ENCODE measurements at places on chromosomes 16 and 17. TPM values are rescaled to one million over a fixed set of nuclear protein-coding genes. Genes with fewer than 3 reads are reported as not detected.

Gene KCNJ12
- total RNA-seq: 1.7 TPM

Gene KIF18B
- 0.25 TPM for total RNA-seq

Gene CCL8
- total RNA-seq: not detected

Gene GPR179
- 0.03 TPM for total RNA-seq

Gene SYNGR3
- 0.30 TPM for total RNA-seq

Gene USP31
- 10.1 TPM for total RNA-seq

Gene ESRP2
- total RNA-seq: 78.9 TPM

Gene CEP295NL
- total RNA-seq: 0.33 TPM

DNA sequence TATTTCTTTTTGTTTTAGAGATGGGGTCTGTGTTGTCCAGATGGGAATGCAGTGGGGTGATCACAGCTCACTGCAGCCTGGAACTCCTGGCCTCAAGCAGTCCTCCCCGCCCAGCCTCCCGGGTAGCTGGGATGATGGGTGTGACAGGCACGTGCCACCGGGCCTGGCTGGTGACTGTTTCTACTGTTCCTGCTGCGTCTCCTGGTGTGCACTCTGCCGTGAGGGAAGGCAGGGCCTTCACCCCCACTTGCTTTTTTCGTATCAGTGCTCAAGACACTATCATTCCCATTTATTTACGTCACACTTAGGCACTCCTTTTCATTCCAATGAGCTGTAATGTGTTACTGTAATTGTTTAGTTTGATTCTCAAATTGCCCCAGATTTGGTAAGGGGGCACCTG is 25.3 kb upstream of the PVALEF start:
- DNase-seq: no peak

GRCh38 chr17:46072998-46073397 is 73.9 kb downstream of the STH start:
- DNase-seq: no peak

DNA sequence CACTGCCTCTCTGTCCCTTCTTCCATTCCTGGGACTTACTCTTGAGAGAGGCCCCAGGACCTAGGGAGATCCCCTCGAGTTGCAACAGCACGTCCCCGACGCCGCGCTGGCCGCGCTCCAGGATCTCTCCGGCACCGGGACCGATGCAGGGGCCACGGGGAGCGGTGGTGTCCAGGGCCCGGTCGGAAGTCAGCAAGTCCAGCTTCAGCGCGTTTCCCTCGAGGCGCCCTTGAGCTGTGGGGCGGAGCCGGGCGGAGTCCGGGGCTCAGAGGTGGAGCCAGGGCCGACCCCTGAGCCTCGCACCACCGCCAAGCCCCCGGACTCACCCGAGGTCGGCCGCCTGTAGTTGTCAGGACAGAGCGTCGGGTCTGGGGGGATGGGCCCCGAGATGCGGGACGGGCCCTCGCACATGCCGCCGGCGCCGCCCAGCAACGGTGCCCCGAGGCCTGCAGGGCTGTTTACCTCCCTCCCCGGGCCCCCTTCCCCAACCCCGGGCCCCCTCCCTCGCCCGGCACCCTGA is 458 bp downstream of the ENKD1 start:
- peak; percentile 70 for DNase-seq

- DNase-seq: no peak
Observed at GRCh38 chr16:14106457-14106856, 35.3 kb downstream of the MRTFB start.

DNA sequence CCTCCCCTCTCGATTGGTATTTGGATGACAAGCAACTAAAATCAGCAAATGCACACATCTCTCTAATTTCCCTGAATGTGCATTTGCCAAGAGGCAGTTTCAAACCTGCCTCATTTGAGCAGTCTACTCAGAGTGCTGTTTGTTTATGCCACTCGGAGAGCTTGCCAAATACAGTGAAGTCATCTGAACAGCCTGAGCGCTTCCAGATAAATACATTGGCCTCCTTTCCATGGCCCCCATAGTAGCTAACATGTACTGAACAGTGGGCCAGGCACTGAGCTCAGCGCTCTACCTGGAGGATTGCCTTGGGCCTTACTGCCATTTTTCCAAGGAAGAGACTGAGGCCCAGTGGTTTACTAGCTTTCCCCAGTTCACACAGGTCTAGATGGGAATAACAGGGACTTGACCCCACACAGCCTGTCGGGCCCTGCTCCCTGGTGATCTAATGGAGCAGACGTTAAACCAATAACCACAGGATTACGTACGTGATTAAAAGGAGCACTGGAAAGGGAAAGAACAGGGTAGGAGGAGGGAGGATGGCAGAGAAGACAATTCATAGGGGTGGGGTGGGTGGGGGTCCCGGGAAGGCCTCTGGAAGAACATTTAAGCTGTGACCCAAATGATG is 18.7 kb upstream of the ANKRD40CL start:
- no peak for DNase-seq

DNA sequence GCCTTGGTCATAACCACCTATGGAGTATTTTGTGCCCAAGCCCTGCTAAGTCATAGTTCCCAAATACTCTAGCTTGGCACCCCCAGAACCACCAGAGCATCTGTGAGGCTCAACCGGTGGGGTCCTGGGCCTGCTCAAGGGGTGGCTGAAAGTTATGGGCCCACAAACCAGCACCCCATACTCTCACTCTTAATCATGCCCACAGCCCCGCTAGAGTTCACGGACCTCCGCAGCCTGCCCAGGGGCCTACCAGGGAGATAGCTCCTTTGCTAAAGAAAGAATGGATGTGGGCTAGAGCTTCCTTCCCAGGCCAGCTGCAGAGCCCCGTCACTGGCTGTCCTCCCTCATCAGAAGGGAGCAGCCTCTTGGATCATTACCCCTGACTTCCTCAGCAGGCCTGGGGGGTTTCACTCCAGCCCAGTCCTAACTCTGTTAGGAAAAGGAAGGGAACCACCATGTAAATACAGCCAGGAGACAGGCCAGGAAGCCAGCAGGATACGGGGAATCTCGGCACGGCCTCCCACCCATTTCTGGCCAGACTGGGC is 1.4 kb downstream of the GIT1 start:
- DNase-seq: no peak

DNA sequence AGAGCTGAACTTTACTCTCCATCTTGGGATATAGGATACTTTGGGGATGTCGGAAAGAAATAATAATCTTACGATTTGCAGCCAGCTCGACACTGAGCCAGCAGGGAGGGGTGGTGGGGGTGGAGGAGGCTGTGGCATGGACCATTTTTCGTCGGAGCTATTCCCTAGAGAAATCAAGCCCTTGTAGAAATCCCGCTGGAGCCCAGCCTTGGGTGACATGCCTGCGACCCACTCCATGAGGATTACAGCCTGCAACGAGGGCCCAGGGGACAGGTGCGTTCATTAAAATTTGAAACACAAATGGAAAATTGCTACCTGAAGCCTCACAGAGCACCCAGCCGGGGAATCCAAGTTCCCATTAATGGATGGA is 82.8 kb upstream of the GSE1 start:
- DNase-seq: no peak

- DNase-seq: no peak
Observed at GRCh38 chr17:8963647-8964258, 1.8 kb downstream of the PIK3R5 start.

GRCh38 chr16:4894276-4895150 is 42.4 kb downstream of the PPL start:
- DNase-seq: no peak

DNA sequence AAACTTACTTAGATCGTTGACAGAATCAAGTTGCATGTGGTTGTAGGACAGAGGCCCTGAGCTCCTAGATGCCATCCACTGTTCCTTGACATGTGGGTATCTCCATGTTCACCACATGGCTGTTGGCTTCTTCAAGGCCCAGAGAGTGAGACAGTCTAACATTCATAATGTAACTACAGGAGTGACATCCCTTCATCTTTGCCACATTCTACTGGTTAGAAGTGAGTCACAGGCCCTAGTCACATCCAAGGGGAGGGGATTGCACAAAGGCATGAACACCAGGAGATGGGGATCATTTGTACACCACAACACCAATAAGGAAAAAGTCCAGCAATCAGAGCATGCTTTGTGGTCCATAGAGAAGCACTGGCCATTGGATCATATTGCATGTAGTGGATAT is 56.6 kb downstream of the WSCD1 start:
- no peak for DNase-seq

GRCh38 chr16:87966685-87967185 is 15.5 kb downstream of the BANP start:
- DNase-seq: no peak

DNA sequence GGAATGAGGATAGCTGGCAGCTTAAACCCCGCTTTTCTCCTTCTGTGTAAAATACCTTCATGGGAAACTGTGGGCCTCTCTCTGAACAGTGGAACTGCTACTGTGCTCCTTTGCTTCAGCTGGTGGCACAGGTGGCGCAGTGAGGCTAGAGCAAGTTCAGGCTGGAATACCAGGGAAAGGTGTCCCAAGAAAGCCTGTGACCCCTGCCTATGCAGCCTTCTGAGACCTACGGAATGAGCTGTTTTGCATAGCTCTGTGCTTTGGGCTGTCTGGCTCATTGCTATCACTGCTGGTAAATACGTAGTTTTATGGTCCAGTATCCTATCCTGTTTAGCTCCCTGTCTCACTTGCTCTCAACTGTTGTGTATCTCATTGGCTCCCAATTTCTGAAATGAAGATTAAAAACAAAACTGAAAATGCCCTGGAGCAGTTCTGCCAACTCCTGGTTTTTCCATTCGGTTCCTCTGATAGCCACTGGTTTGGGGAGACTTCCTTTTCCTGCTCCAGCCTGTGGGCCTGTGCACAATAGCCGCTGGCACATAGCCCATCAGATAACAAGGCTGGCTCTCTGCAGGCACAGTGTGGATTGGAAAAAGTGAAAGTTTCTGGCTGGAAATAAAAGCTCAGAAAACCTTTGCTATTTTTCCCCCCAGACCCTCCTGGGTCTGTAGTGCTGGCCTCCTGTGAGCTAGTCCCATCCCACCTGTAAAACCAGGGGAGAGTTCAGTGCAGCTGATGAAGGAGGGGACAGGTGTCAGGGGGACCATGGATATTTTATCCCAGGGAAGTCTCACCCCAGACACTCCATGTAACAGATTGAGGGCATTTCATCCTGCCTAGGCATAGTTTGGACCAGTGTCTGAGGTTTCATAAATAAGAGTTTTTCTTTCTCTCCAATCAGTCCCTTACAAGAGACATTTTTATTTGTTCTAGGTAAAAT is 24.0 kb downstream of the LIMD2 start:
- DNase-seq: peak; percentile 89

GRCh38 chr16:77856438-77857160 is 68.2 kb downstream of the VAT1L start:
- DNase-seq: no peak

- no peak for DNase-seq
Observed at GRCh38 chr16:59973966-59974365, 1239.8 kb upstream of the GOT2 start.

GRCh38 chr17:4170639-4171280 is 27.8 kb downstream of the CYB5D2 start:
- DNase-seq: no peak

- DNase-seq: no peak
Observed at GRCh38 chr16:59878479-59878878, 1144.4 kb upstream of the GOT2 start.

DNA sequence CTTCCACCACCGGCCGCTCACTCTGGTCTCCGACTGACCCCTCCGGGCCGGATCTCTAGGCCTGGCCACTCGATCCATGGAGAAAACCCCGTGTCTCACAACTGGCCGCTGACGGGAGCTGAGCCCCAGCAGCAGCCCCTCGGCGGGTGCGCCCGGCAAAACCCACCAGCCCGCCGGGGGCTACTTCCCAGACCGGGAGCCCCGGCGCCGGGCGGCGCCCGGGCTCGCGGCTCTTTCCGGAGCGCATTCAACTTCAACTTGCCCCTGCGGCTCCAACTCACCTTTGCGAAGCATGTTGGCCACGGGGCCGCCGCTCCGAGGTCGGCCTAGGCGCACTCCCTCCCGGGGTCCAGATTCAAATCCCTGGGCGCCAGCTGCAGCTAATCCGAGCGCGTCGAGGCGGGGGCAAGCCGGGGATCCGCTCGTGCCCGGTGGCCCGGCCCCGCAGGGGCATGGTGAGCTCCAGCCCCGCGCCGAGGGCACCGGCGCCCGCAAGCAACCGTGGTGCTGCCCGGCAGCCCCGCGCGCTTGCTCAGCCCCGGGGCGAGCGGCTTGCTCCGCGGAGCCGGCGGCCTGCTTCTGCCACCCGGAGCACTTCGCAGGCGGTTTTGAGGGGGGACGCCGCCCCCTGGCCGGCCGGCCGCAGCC is 438 bp downstream of the RTN4RL1 start:
- DNase-seq: no peak

- no peak for DNase-seq
Observed at GRCh38 chr17:59761385-59762048, 54.1 kb downstream of the VMP1 start.

GRCh38 chr17:6969323-6969726 is 26.5 kb upstream of the ALOX12 start:
- no peak for DNase-seq

DNA sequence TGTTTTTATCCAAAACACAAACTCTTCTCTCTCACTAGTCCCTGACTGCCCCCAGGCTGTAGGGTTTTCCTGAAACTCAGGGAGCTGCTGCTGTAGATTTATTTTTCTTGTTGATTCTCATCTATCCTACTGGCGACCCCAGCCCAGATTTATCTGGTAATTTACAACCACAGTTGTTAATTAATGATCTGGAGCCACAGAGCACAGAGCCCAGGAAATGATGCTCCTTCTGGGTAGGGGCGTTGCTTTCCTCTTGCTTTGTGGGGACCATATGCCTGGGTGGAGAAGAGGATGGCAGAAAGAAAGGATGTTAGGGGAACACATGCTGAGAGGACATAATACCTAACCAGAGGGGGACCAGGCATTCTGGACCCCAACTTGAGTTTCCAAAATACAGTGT is 7.4 kb upstream of the ETV4 start:
- no peak for DNase-seq

DNA sequence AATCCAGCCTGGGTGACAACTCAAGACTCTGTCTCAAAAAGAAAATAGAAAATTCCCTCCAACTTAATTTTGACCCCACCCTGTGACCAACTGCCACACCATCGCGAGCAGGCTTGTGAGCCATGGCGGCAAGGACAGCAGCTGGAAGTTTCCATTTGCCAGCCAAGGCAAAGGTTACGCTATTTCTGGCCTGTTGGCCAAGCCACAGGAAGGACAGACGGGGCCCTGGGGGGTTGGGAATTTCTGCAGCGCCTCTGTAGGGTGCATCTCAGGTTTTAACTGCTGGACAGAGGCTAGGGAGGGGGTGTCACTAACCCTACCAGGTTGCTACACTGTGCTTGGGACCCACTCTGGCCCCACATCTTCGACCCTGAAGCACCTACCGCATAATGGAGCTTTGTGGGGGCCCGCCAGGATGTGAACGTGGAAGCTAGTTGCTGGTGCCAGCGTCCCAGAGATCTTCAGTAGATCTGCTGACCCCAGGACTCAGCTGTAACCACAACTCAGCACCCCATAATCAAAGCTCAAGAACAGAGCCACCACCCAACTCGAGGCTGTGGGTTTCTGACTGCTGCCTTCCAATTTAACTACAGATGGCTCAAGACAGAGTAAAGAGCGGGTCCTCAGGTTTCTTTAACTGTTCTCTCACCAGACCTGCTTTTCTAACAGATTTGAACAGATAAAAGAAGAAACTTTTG is 10.9 kb downstream of the KIFC3 start:
- peak; percentile 78 for DNase-seq

GRCh38 chr17:20153231-20153630 is 144.1 kb downstream of the SPECC1 start:
- DNase-seq: no peak

- no peak for DNase-seq
Observed at GRCh38 chr16:25593260-25593659, 98.5 kb upstream of the HS3ST4 start.

Measured in left lobe of liver (tissue), 2 donors.